ENCODE measurements at places on chromosomes 4 and X. TPM values are rescaled to one million over a fixed set of nuclear protein-coding genes. Genes with fewer than 3 reads are reported as not detected.

DNA sequence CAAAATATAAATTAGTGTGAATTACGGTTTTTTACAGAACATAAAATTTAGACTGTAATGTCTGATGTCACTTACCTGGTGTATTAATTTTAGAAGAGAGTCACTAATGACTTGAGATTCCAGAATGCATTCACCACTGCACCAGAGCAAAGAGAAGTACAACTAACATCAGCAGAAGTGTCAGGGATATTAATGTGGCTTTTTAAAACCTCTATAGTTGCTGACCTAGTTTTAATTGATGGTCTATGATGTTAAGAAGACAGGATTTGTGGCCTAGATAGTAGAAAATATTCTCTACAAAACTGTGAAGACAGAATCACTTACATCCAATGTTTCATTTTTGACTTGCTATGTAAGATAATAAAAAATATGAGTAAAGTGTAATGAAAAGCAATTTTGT is 1181.6 kb downstream of the RAPGEF2 start:
- DNase-seq: no peak

DNA sequence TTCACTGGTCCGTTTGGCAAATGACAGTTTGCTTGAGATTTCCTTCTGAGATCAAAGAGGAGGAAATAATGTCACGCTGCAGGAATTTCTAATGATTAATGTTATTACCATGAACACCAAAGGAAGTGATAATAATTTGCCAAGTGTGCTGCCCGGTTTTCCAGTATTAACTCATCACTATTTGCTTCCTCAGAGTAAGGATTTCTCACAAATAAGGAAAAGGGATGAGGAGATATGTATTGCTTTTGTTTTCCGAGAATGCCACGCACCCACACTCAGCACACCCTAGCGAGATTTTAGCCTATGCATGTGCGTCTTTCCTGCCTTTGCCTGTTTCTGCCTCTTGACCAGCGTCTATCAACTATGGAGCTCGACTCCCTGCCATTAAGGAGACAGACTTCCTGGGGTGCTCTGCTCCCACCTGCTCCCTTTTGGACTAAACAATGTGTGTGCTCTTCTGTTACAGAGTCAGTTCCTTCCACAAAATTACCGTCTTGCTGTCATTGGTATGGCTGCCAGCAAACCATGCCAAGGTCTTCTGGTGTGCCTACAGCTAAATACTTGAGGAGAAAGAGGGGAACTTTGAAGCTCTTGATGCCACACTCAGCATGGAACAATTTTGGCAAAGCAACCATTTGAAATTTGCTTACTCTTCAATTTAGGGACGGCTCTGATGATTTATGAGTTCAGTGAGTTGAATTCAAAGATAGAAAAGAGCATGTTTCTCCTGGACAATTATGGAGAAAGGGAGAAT is 393.1 kb upstream of the ZFP42 start:
- DNase-seq: no peak

GRCh38 chrX:68936126-68936525 is 107.3 kb downstream of the EFNB1 start:
- DNase-seq: no peak

DNA sequence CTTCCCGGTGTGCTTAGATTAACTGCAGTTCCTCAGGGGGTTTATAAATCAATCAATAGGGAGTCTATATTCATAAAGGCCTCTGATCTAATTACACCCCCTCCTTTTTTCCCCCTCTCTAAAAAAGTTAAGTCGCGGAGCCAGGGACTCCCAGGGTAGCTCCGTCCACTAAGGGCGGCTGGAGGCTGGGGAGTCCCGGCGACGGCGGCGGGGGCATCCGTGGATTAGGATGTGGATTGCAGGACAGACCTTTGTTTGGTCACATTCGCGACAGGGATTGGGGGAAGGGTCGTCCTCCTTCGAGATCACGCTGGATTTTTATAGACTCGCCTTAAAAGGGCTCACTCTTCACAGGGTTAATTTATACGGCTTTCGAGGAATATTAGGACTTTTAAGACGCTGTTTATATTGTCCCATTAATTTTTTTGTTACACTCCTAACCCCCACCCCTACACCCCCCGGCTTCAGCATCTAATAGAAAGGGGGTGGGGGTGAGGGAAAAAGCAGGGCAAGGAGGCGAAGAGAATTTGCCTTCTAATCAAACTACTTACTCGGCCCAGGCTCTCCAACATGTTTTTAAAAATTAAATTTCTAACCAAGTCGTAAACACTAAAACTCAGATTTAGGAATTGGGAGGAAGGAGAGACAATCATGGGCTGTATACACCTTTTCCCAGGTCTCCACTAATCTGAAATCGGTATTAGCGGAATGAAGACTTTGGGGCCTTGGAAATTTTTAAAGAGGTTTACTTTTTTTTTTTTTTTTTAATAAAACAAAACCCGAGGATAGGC is 8.5 kb downstream of the PITX2 start:
- no peak for DNase-seq

- peak; percentile 44 for DNase-seq
Measured at GRCh38 chr4:89992744-89993143, 98.1 kb downstream of the MMRN1 start.

DNA sequence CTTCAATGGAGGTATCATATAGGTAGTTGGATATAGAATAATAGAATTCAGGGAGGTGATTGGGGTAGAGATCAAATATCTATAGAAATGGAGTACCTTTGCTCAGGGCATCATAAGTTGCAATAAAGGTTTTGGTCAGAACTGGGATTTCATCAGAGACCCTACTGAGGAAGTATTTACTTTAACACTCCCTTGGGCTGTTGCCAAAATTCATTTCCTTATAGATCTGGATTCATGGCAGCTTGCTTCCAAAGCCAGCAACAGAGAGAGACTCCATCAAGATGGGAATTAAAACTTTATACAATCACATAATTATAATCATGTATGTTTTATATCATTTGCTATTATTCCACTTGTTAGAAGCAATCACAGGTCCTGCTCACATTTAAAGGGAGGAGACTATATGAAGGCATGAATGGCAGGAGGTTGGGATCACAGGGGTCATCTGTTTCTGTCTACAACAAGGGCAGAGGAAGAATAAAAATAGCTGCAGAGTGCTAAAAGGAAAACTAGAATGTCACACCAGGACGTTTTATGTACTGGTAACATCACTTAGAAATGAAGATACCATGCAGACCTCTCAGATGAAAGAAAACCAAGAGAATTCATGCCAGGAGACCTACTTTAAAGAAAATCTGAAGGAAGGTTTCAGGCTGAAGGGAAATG is 902.1 kb upstream of the LCORL start:
- no peak for DNase-seq

Gene HNRNPDL
- 161 TPM for total RNA-seq

Gene SLC16A2
- 5.0 TPM for total RNA-seq

Gene ABLIM2
- 7.2 TPM for total RNA-seq

Gene HAND2
- not detected for total RNA-seq

Gene CTAG2
- total RNA-seq: not detected

Gene NKX3-2
- total RNA-seq: not detected

All from kidney epithelial cell (primary cell).